ENCODE measurements at places on chromosomes 11 and 22. TPM values are rescaled to one million over a fixed set of nuclear protein-coding genes. Genes with fewer than 3 reads are reported as not detected.

Gene KIRREL3
- total RNA-seq, result not detected

Gene ART5
- total RNA-seq, result not detected

Gene CDK2AP2
- 103 TPM for total RNA-seq

Gene OR52N4
- 0.45 TPM for total RNA-seq

Gene PRG3
- total RNA-seq, result not detected

Gene RIC3
- total RNA-seq, result 1.4 TPM

Gene CSNK1E
- 156 TPM for total RNA-seq

Gene SPDYC
- not detected for total RNA-seq

DNA sequence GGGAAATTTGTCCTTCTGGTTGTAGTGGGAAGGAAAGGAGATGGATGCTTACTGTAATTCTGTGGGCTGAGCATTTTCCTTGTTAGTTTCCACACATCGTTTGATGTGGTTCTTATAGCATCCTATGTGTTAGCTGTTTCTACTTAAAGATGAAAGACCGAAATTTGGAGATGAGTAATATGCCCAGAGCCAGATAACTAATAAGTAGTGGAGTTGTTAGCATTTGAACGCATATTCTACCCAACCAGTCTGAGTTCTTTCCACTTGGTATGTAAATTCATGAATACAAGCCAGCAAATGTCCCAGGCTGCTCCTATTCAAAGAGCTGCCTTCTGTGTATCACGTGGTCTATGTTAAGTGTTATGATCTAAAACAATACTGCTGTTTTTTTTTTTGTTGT, 14.6 kb downstream of the SPECC1L start:
- peaks cover 32% of the 10 kb centered on the region for H3K4me1 ChIP-seq
- DNase-seq, result no peak
- H3K27me3 ChIP-seq, result no peaks in the 10 kb centered on the region
- H3K4me3 ChIP-seq, result peak overlapping the region; percentile 50
- H3K27ac ChIP-seq, result peak overlapping the region; percentile 12

GRCh38 chr11:118903204-118904015, 19.7 kb downstream of the CXCR5 start:
- H3K4me3 ChIP-seq, result no peak overlapping the region
- no peak for DNase-seq
- peaks cover 12% of the 10 kb centered on the region for H3K4me1 ChIP-seq
- H3K27ac ChIP-seq, result no peak overlapping the region

GRCh38 chr11:72668629-72669347, 5.4 kb downstream of the PDE2A start:
- no peak overlapping the region for H3K27ac ChIP-seq
- peak overlapping the region; percentile 12 for H3K4me3 ChIP-seq
- peaks cover 3% of the 10 kb centered on the region for H3K4me1 ChIP-seq
- H3K27me3 ChIP-seq, result peaks cover 17% of the 10 kb centered on the region
- DNase-seq, result no peak

DNA sequence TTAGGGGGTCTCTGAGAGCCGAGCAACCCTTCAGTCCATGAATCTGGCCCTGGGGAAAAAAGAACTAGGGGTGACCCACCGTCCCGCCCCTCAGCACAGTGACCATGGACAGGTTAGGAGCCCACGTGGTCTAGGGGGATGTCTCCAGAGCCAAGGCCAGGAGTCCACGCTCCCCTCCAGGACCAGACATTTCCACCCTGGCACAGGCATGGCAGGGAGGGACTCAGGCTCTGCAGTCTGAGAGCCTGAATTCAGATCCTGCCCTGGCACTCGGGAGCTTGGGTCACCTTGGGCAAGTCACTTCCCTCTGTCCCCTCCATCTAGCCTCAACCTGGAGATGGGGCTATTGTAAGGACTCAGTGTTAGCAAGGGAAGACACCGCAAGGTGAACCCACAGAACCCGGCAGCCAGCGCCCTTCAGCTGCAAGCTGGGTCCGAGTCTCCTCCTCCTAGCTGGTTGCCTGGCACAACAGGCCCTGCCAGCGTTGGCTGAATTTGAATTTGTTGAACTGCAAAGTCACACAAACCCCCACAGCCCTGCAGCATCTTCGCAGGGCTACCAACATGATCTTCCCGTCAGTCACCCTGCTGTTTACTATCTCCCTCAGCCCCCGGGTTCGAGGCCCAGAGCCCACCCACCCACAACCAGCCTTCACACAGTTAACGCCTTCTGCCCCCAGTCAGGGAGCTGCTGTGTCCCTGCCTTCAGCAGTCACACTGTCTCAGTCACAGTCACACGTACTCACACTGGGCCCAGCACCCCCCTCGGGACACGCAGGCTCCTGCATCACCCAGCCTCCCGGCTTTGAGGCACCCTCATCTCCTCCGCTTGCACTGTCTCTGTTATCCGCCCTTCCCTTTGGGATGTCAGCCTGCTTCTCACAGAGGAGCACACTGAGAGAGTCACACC, 603 bp upstream of the PDGFB start:
- H3K27ac ChIP-seq, result no peak overlapping the region
- H3K36me3 ChIP-seq, result no peaks in the 10 kb centered on the region
- H3K4me1 ChIP-seq, result peaks cover 20% of the 10 kb centered on the region
- no peak for DNase-seq
- H3K27me3 ChIP-seq, result peaks cover 41% of the 10 kb centered on the region
- peak overlapping the region; percentile 2 for H3K4me3 ChIP-seq

GRCh38 chr11:118930094-118930712, 4.5 kb upstream of the BCL9L start:
- peaks cover 38% of the 10 kb centered on the region for H3K4me1 ChIP-seq
- DNase-seq, result peak; percentile 80
- peak overlapping the region; percentile 67 for H3K27ac ChIP-seq
- H3K27me3 ChIP-seq, result no peaks in the 10 kb centered on the region
- no peaks in the 10 kb centered on the region for H3K36me3 ChIP-seq

DNA sequence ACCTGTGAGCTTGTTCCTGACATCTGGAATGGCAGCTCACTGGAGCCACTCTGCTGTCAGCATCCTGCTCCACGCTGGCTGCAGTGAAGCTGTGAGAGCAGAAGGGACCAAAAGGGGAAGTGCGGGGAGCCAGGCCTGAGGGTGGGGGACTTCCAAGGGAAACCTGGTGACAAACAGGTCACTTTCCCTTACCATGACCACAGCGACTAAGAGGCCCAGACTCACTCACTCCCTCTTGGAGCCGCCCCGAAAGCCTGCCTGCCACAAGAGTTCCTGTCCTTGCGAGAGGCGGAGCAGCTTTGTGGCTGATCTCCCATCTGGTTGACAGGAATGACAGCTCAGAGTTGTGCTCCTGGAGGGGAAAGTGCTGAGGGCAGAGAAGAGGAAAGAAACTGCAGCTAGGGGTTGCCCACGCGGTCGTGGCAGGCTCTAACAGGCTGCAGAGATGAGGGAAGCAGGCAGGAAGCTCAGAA, 183.8 kb upstream of the NTM start:
- H3K27me3 ChIP-seq, result peaks cover 7% of the 10 kb centered on the region
- no peak overlapping the region for H3K27ac ChIP-seq
- no peak overlapping the region for H3K4me3 ChIP-seq

DNA sequence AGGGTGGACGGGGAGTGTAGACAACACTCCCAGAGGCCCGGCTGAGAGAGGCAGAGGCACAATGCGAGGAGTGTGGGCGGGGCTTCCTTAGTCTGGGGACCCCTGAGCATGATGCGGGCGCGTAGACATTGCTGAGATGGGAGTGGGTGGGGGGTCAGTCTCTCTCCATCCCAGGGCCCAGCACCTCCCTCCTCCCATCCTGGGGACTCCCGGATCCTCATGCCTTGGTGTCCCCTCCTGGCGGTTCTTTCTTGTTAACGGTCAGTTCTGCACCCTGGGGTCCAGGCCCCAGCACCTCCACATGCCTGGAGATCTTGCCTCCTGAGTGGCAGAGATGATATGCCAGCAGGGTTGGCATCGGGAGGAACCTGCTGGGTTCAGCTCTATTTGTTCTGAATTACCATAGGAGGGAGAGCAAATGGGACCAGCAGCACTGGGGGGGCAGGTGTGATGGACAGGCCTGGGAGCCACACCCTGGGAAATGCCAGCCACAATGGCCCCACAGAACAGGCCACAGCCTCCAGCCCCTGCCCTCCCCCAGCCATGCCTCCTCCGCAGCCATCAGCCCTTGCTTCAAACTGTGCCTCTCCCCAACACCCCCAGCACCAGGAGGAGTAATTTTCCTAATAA, 55.7 kb downstream of the RTL6 start:
- H3K36me3 ChIP-seq, result peaks cover 6% of the 10 kb centered on the region
- H3K4me3 ChIP-seq, result no peak overlapping the region
- no peak overlapping the region for H3K27ac ChIP-seq
- DNase-seq, result no peak
- H3K4me1 ChIP-seq, result no peaks in the 10 kb centered on the region
- H3K27me3 ChIP-seq, result no peaks in the 10 kb centered on the region

- H3K4me3 ChIP-seq, result no peak overlapping the region
- no peaks in the 10 kb centered on the region for H3K4me1 ChIP-seq
- H3K27me3 ChIP-seq, result peaks cover 5% of the 10 kb centered on the region
- H3K36me3 ChIP-seq, result no peaks in the 10 kb centered on the region
- DNase-seq, result no peak
These were observed 92.3 kb upstream of the B3GAT1 start for GRCh38 chr11:134504146-134504905.

- no peaks in the 10 kb centered on the region for H3K4me1 ChIP-seq
- no peak overlapping the region for H3K4me3 ChIP-seq
- DNase-seq, result no peak
- H3K27ac ChIP-seq, result no peak overlapping the region
These were observed 22.0 kb upstream of the CABP2 start for GRCh38 chr11:67545280-67545679.

GRCh38 chr11:78941226-78941851, 366.7 kb upstream of the NARS2 start:
- H3K36me3 ChIP-seq, result no peaks in the 10 kb centered on the region
- DNase-seq, result no peak
- H3K4me3 ChIP-seq, result no peak overlapping the region
- H3K27me3 ChIP-seq, result no peaks in the 10 kb centered on the region
- no peak overlapping the region for H3K27ac ChIP-seq

GRCh38 chr11:16946477-16947282, 67.5 kb downstream of the PLEKHA7 start:
- no peak for DNase-seq
- no peaks in the 10 kb centered on the region for H3K36me3 ChIP-seq
- H3K4me1 ChIP-seq, result no peaks in the 10 kb centered on the region
- H3K27me3 ChIP-seq, result no peaks in the 10 kb centered on the region

DNA sequence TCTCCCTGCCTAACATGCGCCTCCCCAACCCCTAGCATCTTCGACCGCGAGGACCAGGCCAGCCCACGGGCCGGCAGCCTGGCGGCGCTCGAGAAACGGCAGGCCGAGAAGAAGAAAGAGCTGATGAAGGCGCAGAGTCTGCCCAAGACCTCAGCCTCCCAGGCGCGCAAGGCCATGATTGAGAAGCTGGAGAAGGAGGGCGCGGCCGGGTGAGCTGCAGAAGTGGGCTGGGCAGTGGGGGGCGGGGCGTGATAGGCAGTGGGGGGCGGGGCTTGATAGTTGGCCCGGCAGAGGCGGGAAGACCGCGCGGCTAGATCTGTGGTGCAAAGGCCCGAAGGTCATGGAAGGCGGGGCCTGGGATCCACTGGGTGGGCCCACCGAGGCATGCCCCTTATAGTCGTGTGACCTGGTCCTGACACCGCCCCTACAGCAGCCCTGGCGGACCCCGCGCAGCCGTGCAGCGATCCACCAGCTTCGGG, 8.7 kb downstream of the SELENOM start:
- DNase-seq, result peak; percentile 53
- H3K27me3 ChIP-seq, result no peaks in the 10 kb centered on the region
- H3K36me3 ChIP-seq, result no peaks in the 10 kb centered on the region
- no peak overlapping the region for H3K4me3 ChIP-seq
- H3K4me1 ChIP-seq, result no peaks in the 10 kb centered on the region

DNA sequence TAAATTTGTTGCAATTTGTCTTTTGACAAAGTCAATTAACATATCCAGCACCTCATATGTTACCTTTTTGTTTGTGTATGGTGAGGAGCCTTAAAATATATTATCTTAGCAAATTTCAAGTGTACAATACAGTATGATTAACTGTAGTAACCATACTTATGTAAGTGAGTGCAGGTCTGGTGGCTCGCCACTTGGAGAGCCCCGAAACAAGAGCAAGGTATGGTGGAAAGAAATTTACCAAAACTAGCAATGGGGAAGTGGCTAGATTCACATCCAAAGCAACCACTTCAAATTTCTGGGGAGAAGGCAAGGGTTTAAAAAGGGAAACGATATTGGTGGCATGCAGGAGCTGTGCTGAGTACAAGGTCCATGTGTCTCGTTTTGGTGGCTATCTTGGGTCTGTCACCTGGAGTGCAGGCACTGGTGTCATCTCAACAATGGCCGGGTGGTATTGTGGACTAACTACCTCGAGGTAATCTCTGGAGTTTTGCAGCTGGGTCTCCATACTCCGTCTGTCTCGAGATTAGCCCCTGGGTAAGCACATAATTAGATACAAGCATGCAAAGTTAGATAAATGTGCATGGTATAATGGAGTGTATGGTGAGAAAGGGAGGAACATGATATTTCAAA, 8.2 kb upstream of the FNBP4 start:
- no peaks in the 10 kb centered on the region for H3K4me1 ChIP-seq
- no peaks in the 10 kb centered on the region for H3K27me3 ChIP-seq
- no peak overlapping the region for H3K4me3 ChIP-seq
- DNase-seq, result no peak
- peaks cover 24% of the 10 kb centered on the region for H3K36me3 ChIP-seq
- H3K27ac ChIP-seq, result no peak overlapping the region

GRCh38 chr22:41781507-41781906, 19.0 kb upstream of the CCDC134 start:
- H3K4me1 ChIP-seq, result peaks cover 38% of the 10 kb centered on the region
- no peak for DNase-seq
- H3K27ac ChIP-seq, result peak overlapping the region; percentile 89
- peak overlapping the region; percentile 96 for H3K4me3 ChIP-seq
- H3K36me3 ChIP-seq, result no peaks in the 10 kb centered on the region

GRCh38 chr22:32745251-32745995, 56.1 kb upstream of the TIMP3 start:
- H3K27me3 ChIP-seq, result peaks cover 13% of the 10 kb centered on the region
- no peaks in the 10 kb centered on the region for H3K36me3 ChIP-seq
- no peak for DNase-seq
- H3K4me3 ChIP-seq, result peak overlapping the region; percentile 76

- H3K27ac ChIP-seq, result peak overlapping the region; percentile 67
- no peaks in the 10 kb centered on the region for H3K36me3 ChIP-seq
- H3K27me3 ChIP-seq, result no peaks in the 10 kb centered on the region
- H3K4me1 ChIP-seq, result peaks cover 29% of the 10 kb centered on the region
- DNase-seq, result no peak
These were observed 36.6 kb downstream of the RCOR2 start for GRCh38 chr11:63880403-63880790.

GRCh38 chr11:26579683-26580082, 7.6 kb upstream of the MUC15 start:
- no peak overlapping the region for H3K4me3 ChIP-seq
- no peak overlapping the region for H3K27ac ChIP-seq
- no peaks in the 10 kb centered on the region for H3K36me3 ChIP-seq

All from natural killer cell treated with Interleukin-12 subunit alpha and Interleukin-12 subunit beta and Interleukin-15 and Interleukin-18, amount 100 ng/mL, for 72 hours (primary cell).